ENCODE measurements at places on chromosomes 16 and 17.

DNA sequence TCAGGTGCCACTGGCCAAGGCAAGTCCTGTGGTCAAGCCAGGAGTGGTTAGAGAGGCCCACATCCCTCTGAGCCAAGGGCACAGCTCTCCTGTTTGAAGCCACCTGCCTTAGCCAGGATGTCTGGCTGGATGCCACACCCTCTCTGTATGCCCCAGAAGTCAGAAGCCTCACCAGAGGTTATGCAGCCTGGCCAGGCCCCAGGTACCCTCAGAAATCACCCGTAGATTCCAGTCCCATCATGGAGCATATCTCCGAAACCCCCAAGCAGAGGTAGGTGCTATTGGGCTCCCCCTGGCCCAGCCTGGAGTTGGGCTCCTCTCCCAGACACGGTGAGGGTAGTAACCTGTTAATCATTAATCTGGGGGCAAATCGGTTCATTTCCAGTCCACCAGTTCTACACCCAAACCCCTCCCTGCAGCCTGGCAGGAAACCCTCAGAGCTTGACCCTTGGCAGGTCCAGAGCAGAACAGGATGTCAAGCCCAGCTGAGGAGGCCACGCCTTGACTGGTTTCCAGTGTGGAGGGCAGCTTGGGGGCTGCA, 60.6 kb upstream of the TMEM97 start:
- no peak for DNase-seq

DNA sequence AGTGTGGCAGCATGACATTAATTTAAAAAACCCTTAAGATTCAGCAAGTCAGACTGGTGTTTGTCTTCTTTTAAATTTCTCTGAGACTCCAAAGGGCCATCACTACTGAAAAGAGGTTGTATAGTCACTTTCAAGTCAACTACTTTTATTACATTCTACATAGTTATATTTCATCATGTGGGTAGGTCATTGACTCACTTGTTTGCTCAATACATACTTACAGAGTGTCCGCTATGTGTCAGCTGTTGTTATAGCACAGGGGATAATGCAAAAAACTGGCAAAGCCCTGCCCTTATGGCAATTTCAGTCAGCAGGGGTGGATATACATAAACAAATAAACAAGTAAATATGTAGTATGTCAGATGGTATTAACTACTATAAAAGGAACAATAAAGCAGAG, 2.5 kb upstream of the MYH4 start:
- no peak for DNase-seq

- no peak for DNase-seq
These were observed 28.0 kb downstream of the CACNA1G start for GRCh38 chr17:50588391-50589049.

GRCh38 chr17:81888105-81888987, 3.0 kb downstream of the ALYREF start:
- DNase-seq = no peak

DNA sequence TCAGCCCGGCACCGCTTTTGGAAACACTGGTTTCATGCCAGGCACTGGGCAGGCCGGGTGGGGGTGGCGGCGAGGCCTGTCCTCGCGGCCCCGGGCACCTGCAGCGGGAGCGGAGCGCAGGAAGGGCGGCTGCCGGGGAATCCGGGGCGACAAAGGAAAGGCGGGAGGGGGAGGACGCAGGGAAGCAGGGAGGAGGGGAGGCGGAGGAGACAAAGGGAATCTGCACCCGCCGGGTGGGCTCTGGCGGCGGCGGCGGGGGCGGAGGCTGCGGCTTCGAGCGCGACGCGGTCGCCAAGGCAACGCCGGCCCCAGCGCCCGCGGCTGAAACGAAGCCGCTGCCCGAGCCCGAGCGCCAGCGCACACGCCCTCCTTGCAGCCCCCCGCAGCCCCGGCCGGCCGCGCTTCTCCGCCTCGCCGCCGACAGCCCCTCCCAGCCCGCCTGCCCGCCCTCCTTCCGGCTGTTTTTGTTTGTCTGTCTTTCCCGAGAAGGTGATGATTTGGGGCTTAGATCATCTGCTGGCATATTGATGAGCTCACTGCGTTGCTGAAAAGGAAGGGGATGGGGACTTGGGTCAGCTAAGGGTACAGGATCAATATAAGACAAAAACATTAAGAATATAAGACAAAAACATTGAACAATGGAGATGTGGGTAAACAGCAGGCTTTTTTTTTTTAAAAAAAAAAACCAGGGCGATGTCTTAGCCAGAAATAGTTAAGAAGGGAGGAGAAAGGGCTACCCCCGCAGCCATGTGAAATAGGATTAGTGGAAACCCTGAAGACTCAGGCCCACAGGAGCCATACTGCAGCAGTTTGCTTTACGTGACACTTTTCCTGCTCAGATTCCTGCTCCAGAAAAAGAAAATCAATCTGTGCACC, 32.7 kb downstream of the CDK5R1 start:
- peak; percentile 42 for DNase-seq

- no peak for DNase-seq
These were observed 3.4 kb upstream of the ACSF3 start for GRCh38 chr16:89090182-89090630.

- no peak for DNase-seq
These were observed 7.6 kb upstream of the SLC47A2 start for GRCh38 chr17:19723964-19724363.

DNA sequence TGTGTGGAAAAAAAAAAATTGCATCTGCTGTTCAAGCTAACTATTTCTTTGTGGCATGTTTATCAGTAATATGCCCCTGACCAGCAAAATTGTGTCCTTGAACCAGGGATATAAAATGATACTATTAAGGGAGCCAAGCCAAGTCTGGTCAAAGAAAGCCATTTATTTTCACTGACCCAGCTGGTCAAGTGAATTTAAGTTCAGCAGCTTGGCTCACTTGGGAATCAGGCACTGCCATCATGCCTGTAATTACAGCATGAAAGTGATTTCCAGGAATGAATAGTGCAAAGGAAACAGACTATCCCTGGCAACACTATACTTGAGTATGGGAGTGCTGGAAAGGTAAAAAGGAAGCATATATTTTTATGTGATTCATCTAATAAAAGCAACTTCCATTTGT, 934.6 kb upstream of the CDH8 start:
- no peak for DNase-seq

GRCh38 chr17:54920819-54921218, 20.2 kb downstream of the TOM1L1 start:
- no peak for DNase-seq

GRCh38 chr17:43356450-43356849, 42.3 kb upstream of the ARL4D start:
- DNase-seq = no peak

- no peak for DNase-seq
These were observed 170.7 kb downstream of the SEC14L1 start for GRCh38 chr17:77311371-77311981.

- DNase-seq = no peak
These were observed 77.7 kb downstream of the NETO2 start for GRCh38 chr16:47065766-47066688.

DNA sequence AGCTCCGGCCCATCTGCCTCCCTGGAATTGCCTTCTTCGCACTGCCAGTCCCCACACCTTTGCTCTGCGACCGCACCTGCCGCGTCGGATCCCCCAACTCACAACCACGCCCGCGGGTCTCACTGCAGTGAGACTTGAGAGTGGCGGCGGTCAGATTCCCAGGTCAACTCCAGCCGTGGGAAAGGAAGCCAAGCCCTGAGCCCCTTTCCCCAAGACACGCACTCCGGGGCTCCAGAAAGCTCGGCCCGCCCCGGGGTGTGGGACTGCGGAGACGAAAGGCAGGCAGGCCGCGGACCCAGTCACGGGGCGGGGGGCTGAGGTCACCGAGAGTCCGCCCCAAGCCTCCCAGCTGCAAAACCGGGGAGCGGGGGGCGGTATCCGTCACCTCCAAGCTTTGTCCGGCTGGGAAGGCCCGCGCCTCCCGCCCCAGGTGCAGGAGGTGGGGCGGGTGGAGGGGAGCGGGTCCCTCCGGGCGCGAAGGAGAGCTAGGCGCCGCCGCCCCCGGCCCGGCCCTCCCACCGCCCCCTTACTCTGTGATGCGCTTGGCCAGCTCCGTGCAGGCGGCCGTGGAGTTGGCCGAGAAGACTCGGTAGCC, 615 bp downstream of the PRPSAP1 start:
- no peak for DNase-seq

DNA sequence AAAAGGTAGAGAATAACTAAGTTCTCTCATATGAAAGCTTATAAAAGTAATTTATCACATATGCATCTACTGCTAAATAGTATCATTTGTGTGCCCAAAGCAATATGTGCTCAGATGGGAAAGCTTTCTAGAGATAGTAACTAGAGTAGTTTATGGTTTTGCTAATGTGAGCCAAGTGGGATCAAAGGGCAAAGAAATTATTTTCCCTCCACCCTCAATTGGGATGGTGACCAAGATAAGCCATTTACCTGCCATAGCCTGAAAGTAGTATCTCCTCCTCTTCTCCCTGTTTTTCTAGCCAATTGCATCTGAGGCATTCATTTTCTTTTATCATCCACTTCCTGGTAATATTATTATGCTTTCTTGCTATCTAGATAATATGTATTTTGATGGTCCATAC, 41.9 kb upstream of the KCNJ16 start:
- DNase-seq = no peak

DNA sequence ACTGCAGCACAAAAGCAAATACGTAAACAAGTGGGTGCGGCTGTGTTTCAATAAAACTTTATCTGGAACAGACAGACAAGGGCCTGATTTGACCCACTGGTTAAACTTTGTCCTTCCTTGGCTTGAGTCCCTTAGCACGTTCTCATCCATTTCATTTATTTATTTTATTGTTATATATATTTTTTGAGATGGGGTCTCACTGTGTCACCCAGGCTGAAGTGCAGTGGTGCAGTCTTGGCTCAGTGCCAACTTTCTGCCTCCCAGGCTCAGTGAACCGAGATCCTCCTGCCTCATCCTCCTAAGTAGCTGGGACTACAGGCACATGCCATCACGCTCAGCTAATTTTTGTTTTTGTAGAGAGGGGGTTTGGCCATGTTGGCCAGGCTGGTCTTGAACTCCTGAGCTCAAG, 64.3 kb downstream of the MYH11 start:
- DNase-seq = no peak

DNA sequence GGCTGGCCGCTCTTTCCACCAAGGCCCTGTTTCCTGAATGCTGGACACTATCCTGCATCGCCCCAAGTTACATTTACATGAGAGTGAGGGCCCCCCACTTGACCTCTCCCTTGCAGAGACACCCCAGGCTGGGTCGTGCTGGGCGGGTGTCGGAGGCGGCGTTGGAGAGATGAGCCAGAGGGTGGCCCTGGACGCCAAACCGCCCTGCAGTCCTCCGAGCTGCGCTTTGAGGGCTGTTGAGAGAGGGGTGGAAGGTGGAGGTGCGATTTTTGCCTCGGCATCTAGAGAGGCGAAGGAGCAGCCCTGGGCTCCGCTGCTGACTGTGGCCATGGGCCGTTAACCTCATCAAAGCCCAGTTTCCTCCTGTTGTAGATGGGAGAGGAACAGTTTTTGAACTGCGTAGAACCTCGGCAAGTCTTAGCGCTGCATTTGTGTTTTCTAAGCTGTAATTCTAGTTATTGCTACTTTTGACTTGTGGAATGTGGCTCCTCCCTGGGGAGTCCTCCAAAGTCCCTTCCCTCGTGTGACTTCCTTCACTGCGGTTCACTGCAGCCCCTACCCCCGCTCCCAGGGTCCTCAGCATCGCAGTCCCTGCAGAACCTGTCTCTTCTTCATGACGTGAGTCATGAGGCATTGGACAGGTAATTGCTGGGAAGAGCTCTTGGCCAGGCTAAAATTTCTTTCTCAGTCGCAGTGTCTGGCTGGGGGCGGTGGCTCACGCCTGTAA, 986 bp upstream of the ELOB start:
- DNase-seq = no peak

- DNase-seq = no peak
These were observed 45.4 kb downstream of the CLEC19A start for GRCh38 chr16:19330841-19331397.

- DNase-seq = no peak
These were observed 29.7 kb downstream of the FAM222B start for GRCh38 chr17:28812748-28813377.

- DNase-seq = no peak
These were observed 943 bp downstream of the CNTROB start for GRCh38 chr17:7932949-7933348.

DNA sequence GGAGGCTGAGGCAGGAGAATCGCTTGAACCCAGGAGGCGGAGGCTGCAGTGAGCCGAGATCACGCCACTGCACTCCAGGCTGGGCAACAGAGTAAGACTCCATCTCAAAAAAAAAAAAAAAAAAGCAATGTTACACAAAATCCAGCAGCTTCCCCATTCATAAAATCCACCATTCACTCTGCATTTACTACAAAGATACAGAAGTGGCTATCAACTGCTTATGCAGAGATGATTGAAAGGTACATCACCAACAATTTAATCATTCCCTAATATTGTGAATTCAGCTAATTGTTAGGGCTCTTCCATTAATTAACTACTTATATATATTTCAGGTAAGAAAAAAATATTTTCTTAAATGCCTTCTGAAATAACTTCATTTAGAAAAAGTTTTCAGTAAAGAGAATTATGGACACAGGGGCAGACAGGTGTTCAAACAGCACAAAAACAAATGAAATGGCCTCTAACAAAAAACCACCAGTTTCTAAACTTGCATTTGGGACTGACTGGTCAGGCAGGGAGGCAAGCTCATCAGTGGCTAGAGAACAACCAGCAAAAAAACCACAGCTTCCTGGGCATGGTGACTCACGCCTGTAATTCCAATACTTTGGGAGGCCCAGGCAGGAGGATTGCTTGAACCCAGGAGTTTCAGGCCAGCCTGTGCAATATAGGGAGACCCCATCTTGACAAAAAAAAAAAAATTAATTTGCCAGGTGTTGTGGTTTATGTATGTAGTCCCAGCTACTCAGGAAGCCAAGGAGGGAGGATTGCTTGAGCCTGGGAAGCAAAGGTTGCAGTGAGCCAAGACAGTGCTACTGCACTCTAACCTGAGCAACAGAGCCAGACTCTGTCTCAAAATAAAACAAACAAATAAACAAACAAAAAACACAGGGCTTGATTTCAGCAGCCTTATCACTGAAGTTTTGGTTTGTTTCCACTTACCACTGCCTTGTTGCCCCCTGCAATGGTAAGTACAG, 26.3 kb downstream of the ERN1 start:
- no peak for DNase-seq

GRCh38 chr16:86634292-86634691, 55.9 kb downstream of the FOXL1 start:
- DNase-seq = no peak

DNA sequence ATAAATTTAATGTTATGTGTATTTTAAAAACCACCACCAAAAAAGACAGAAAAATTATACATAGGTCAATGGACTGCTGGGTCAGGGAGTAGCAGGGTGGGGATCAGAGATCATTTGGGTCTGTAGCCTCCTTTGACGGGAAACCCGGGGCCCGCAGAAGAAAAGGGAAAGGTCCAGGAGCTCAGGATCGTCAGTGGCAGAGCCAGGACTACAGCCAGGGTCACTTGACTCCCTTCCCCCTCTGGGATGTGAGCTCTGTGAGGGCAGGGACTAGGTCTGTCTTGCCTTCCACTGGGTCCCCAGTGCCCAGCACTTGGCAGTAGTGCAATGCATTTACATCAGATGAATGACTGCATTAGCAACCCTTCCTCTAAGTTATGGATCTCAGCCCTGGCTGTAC, 62.1 kb downstream of the TOM1L2 start:
- no peak for DNase-seq

All from activated T-cell treated with anti-CD3 and anti-CD28 coated beads for 4 hours (primary cell).